Stimulated activated CD8-positive, alpha-beta memory T cell treated with anti-CD3 and anti-CD28 coated beads, Interleukin-15, amount 100 ng/mL, for 24 hours (primary cell): ENCODE measurements at places on chromosomes 6 and 20.

DNA sequence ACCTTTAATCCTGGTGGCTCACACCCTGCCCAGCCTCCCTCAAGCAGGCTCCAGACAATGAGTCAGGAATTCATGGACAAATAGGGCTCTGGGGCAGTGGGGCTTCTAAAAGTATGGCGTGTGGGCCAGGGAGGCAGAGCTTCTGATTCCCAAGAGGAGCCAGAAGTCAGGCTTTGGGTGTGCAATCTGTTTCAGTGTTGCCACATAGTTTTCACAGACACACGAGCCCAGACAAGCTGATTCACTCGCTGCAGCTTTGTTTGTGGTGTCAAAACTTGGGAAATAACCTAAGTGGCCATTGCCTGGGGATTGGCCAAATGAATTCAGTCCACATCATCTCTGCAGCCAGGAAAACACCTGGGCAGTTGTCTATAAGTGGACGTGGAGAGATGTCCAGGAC, 9.2 kb downstream of the PEDS1 start:
- DNase-seq, result no peak

GRCh38 chr6:151548201-151548600, 54.4 kb downstream of the CCDC170 start:
- DNase-seq, result no peak

GRCh38 chr6:54515713-54516112, 207.5 kb downstream of the TINAG start:
- no peak for DNase-seq

DNA sequence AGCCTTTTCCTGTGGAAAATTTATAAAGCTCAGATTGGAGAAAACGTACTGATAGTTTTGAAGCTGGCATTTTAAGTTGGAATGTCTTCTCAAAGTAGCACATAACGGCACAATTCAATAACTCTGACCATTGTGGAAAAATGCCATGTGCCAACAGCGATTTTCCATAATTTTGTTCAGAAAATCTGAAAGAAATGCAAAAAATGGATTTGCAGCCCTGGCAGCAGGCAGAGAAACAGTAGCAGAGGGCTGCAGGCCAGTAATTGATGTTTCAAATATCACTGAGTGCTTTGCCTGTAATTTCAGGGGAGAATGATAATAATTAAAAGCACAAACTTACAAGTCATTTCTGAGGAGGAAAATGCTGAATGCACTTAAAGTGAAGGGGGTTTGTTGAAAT, 507.4 kb downstream of the MAFB start:
- DNase-seq, result no peak

DNA sequence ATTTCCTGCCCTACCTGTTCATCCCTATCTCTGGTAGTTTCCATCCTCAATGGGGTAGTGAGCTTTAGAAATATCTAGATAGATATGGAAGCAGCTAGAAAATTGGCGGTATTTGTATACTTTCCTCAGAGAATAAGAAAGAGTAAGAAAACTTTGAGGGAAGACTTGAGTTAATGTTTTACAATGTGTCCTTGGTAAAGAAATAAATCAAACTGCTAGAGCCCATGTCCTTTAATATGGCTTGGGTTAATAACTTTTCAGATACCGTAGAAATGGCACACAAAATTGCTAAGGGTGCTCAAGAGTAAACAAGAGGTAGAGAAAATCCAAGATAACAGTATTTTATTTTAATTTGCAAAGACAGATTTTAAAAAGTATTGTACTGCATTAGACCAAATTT, 28.1 kb upstream of the PGK2 start:
- no peak for DNase-seq

DNA sequence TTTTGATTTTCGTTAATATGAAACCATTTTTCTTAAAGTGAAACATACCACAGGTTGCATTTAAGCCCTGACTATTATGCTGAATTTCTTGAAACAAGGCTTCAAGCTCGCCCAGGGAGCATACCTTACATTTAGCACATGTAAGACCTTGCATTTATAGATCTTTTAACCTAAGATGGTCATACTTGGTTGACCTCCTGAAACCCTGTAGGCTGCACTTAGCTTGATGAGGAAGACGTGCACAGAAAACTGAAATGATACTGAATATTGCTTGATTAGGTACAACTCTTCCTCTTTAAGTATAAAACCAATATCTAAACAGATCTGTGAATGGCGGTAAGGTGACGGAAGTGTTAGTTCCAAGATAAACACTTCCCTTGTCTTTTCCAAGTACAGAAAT, 82.2 kb downstream of the CTNNBL1 start:
- no peak for DNase-seq

GRCh38 chr6:102026649-102027048, 633.1 kb downstream of the GRIK2 start:
- DNase-seq, result no peak

DNA sequence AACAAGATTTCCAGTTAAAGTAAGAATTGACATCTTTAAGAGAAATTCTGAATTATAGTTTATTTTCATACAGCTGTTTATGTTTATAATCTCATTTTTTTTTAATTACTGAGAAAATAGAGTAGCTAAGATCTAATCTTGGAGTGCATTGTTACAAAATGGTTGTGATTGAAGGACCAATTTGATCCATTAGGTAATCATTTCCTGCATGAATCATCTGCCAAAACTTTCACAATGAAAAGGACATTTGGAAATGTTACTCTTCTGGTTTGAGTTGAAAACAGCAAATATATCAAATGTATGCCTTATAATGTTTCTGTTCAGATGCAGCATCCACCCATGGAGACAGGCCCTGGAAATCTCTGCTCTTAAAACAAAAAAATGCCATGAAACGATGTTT, 19.0 kb downstream of the TUBB2A start:
- DNase-seq, result no peak

DNA sequence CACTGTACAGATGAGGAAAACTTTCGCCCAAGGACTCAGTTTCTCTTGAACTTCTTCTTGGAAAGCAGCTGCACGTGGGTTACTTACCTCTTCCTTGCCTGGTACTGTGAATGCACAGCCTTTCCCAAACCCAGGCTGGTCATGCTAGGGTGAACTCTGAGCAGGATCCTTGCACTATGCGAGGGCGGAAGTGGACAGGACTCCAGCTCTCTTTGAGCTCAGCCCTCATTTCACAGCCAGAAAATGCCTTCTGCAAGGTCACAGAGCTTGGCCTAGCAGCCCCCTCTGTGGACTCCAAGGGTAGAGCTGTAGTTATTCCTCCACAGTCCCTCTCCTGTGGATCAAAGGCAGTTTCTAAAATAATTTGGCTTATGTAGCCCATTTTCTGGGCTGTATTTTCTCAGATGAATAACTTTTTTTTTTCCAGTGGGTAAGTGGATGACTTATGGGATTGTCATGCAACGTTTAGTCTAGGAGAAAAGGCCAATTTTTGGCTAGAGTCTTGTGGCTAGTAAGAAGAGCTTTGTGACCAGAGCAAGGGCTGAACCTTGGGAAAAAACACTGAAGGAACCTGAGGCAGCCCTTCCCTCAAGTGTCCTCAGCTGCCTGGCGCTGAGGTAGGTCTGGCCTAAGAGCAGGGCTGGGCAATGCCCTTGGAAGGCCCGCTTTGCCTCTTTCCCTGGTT, 172.7 kb downstream of the SCP2D1 start:
- no peak for DNase-seq

DNA sequence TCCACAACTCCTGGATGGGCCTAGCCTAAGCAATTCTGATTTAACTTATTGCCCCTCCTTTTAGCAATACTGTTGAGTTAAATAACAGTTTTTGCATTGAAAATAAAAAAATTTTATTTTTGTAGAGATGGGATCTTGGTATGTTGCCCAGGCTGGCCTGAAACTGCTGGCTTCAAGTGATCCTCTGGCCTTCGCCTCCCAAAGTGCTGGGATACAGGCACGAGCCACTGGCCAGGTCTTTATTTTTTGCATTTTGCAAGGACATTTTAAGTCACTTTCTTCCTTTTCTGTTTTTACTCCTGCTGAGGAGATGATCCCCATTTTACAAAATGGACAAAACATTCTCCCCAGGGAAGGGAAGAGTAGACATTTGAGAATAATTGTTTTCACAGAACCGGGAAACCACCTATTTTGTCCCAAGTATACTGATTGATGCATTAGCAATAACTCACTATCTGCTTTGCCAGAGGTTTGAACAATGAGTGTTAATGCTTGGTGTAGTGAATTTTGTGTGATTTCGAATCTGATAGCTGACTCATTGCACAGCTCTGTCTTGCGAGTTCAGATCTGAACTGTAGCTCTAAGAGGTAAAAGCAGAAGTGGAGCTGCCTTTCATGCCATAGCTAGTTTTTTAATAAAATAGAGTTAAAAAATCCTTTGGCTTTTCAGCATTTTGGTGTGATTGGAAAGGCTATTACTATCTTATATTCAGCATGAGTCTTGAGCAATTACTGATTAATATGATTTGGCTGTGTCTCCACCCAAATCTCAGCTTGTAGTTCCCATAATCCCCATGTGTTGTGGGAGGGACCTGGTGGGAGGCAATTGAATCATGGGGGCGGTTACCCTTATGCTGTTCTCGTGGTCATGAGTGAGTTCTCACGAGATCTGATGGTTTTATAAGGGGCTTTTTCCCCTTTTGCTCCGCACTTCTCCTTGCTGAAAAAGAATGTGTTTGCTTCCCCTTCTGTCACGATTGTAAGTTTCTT, 20.9 kb downstream of the IGF2R start:
- DNase-seq, result no peak

DNA sequence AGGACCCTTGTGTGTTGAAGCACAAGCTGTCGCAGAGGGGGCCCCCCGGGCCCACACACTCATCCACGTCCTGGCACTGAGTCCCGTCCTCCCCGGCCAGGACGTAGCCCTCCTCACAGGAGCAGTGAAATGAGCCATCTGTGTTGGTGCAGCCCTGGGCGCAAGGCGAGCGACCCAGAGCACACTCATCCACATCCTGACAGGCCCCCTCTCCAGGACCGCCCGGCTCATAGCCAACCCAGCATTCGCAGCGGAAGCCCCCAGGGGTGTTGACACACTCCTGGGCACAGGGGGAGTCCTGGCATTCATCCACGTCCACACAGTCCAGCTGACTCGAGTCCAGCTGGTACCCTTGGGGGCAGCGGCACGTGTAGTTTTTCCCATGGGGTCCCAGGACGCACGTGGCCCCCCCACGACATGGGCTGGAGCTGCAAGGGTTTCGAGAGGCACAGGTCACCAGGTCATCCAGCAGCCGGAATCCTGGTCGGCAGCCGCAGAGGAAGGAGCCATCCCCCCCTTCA, 1.2 kb downstream of the CD93 start:
- DNase-seq, result no peak

DNA sequence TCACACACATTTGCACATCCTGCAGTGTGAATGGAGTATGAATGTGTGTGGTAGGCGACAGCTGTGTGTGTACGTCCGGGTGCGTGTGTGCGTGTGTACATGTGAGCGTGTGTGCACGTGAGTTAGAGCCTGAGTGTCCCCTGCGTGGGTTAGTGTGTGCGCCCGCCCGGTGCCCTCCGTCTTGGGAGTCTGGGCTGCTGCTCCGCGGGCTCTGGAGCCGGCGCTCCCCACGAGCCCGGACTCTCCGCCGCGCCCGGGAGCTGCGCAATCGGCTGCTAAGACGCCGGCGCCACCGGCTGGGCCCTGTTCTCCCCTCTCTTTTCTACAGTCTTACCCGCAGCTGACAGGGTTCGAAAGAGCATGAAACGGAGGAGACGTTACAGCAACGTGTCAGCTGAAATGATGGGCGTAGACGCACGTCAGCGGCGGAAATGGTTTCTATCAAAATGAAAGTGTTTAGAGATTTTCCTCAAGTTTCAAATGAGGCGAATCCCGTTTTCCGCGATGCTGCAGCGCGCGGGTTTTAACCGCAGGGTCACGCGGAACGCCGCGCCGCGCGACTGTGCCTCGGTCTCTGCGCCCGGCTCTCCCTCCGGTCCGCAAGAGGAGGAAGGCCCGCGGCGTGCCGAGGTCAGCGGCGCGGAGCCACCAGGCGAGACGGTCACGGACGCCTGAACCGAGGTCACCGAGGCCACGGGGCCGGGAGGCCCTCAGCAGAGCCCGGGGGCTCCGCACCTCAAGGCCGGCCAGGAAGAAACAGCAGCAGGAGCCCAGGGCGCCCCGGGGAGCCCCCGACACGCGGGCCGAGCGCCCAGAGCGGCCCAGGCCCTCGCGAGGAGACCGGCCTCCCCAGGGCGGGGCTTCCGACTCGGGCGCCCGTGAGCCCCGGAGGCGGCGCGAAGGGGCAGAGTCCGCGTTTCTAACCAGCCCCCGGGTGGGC, 95.3 kb upstream of the BHLHE23 start:
- peak; percentile 28 for DNase-seq

DNA sequence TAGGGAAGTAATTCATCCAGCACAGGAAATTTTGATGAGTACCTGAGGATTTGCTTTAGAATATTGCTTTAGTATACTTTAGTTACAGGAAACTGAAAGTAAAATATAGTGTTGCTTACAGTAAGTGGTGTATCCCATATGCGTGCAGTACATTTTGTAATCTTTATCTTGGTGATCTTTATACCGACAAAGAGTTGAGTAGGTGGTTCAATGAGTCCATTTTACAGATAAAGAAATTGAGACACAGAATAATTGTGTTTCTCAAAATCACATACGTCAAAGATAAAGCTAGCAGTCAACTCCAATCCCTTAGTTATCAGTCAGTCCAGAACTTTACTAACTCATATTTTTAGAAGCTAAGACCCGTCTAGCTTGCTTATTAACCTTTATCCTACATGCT, 65.8 kb upstream of the E2F3 start:
- DNase-seq, result no peak

DNA sequence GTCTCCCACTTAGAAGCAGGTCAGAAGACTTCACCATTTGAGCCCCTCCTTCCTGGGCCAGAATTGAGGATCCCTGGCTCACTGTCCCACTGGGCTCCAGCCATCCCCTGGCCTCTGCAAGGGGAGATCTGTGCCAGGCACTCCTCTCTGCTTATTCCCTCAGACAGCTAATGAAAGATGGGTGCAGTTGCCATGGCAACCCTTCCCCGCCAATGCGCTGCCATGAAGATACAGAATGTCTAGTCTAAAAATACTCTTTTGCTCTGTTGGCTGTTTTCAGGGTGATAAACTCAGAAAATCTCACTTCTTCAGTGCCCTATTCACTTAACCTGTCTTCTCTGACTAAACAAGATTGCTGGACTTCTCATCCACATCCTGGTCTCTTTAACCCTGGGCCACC, 13.6 kb upstream of the TTLL2 start:
- no peak for DNase-seq

- DNase-seq, result no peak
Measured at GRCh38 chr6:114521926-114522325, 179.1 kb upstream of the HS3ST5 start.

DNA sequence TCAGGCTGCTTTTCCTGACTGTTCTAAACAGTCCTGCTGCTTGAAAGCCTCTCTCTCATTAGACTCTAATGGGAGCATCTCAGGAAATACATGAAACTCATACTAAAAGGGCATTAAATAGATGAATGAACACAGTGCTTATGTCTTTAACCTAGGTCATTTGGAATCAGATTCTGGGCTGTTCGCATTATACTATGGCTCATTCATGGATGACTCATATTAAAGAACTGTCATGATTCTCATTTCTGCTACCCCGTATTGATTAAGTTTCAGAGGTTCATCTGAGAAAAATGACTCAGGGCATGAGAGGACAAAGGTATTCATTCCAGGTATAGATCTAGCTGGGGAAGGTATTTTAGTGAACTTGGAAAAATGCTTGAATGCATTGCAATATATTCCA, 335.5 kb downstream of the GJA1 start:
- no peak for DNase-seq

GRCh38 chr6:87572883-87573282, 16.9 kb downstream of the RARS2 start:
- DNase-seq, result no peak

- DNase-seq, result no peak
Measured at GRCh38 chr6:130526466-130526865, 160.6 kb downstream of the TMEM200A start.
